ENCODE measurements at places on chromosomes 2 and 18.

GRCh38 chr18:2009942-2010697, 561.2 kb downstream of the METTL4 start:
- DNase-seq, result no peak

DNA sequence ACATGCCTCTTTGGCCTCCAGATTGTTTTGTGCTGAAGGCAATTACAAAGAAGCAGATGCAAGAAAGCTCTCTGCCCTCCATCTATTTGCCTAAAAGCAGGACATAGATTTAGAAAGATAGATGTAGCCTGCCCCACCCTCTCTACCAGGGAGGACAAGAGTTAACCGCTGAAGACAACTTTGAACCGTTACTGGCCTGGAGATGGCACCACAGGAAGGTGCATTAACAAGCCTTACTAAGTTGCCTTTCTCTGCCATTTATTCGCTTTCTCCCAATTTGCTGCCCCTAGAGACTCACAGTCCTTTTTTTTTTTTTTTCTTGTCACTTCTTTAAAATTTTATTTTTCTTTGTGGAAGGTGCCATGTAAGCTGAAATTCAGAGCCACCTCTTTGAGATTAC, 28.8 kb upstream of the RMDN2 start:
- DNase-seq, result no peak

DNA sequence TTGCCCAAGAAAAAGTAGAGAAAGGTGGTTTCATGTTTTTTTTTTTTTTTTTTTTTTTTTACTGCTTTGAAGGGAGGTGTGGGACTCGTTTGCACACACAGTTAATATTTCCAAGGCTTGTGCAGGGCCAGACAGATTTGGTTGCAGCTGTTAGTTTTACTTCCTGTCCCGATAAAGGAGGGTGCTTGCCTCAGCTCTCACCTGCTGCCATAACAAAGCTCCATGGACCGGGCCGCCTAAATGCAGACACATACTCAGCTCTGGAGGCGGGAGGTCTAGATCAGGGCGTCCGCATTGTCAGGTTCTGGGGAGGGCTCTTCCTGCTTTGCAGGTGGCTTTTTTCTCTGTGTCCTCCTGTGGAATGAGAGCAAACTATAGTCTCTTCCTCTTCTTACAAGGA, 69.9 kb downstream of the ODC1 start:
- DNase-seq, result no peak

GRCh38 chr2:230713331-230714135, 891 bp downstream of the CAB39 start:
- DNase-seq, result peak; percentile 11

- no peak for DNase-seq
Measured at GRCh38 chr2:66477135-66477842, 42.4 kb downstream of the MEIS1 start.
